ENCODE measurements at places on chromosomes 5 and 9.

GRCh38 chr5:138651767-138652117 is 76.5 kb upstream of the HSPA9 start:
- H3K36me3 ChIP-seq, result no peaks in the 10 kb centered on the region
- H3K27ac ChIP-seq, result no peak overlapping the region
- DNase-seq, result no peak
- peaks cover 23% of the 10 kb centered on the region for H3K4me1 ChIP-seq

DNA sequence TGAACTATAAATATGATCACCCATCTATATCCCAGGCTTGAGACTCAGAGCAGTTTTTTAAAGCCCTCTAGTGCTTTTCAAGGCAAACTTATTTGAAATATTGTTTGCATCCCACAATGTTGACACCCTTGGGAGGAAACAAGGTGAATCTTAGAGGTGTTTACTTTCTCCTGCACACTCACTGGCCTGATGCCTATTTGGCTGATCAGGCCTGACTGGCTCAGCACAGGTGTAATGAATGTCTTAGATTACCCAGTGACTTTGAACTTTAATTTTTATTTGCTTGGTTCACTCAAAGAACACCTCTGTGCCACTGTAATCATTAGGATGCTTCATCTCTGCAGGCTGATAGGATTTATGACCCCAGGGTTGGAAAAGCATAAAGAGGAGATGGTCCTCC is 158.3 kb downstream of the KCTD16 start:
- no peak overlapping the region for H3K4me3 ChIP-seq
- H3K27ac ChIP-seq, result no peak overlapping the region
- DNase-seq, result no peak

DNA sequence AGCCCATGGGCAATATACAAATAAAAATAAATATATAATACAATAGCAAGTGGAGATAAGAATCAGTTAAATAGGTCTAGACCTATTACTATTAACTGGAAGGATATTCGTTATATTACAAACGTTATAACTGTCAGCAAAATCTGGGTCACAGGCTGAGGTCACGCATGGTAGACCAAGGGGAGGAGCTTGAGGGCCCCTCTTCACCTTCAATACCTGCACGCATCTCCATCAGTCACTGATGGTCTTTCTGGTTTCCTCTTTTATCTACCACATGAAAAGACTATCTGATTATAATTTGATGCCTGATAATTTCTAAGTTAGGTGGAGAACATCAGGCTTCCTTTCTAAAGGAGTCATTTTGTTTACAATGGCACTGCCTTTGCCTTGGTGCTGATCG is 43.2 kb downstream of the MAT2B start:
- peak overlapping the region; percentile 26 for H3K27ac ChIP-seq
- no peak overlapping the region for H3K4me3 ChIP-seq
- H3K36me3 ChIP-seq, result no peaks in the 10 kb centered on the region
- no peak for DNase-seq

DNA sequence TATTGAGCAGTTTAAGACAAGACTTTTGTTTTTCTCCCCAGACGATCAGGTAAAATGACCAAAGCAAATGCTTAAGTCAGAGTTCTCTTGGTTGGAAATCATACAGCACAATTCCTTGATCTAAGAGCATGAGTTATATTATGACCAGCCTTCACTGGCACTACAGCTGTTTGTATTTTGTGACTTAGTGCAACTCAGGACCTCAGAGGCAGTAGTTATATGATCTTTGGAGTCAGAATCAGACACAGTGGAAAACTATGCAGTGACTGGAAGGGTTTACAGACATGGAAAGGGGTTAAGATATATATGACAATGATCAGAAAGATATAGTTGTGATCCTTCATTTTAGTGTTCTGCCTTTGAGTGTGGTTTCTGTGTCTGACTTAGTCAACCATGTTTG is 24.3 kb downstream of the RAD23B start:
- no peaks in the 10 kb centered on the region for H3K27me3 ChIP-seq
- peak overlapping the region; percentile 61 for H3K27ac ChIP-seq
- H3K36me3 ChIP-seq, result peaks cover 31% of the 10 kb centered on the region
- peaks cover 49% of the 10 kb centered on the region for H3K4me1 ChIP-seq
- no peak overlapping the region for H3K4me3 ChIP-seq
- DNase-seq, result no peak

DNA sequence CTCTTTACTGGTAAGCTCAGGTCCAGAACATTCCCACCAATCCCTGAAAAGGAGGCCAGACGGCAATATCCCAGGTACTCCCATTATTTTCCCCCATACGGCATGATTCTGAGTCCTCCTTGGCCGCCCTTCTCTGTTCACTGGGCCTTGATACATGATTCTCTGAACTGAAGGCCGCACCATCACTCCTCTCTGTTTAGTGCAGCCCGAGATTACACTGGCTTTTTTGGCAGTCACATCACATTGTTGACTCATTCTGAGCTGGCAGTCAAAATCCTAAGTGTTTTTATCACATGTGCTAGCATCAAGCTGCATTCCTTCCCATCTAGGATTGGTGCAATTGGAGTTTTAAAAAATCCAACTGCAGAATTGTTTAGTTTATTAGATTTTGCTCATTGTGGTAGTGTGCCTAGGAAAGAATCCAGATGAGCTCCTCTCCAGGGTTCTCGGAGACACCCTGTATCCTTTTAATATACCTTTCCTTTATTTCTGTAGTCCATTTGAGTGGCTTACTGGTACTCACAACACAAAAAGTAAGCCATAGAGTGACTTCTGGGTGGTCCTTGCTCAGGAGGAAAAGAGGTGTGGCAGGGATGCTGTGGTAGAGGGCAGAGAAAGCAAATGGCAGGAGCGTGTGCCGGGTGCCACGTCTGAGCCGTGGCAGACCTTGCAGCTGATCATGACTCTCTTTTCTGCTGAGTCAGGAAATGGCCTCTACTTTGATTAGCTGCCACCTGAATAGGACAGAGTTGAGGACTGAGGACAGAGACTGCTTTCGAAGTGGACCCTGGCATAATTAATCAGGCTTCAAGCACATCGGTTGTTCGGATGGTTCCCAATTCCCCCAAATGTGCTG is 121.1 kb upstream of the IL12B start:
- H3K27me3 ChIP-seq, result peaks cover 5% of the 10 kb centered on the region
- no peak overlapping the region for H3K4me3 ChIP-seq
- no peak overlapping the region for H3K27ac ChIP-seq
- no peak for DNase-seq
- H3K36me3 ChIP-seq, result no peaks in the 10 kb centered on the region
- no peaks in the 10 kb centered on the region for H3K4me1 ChIP-seq

DNA sequence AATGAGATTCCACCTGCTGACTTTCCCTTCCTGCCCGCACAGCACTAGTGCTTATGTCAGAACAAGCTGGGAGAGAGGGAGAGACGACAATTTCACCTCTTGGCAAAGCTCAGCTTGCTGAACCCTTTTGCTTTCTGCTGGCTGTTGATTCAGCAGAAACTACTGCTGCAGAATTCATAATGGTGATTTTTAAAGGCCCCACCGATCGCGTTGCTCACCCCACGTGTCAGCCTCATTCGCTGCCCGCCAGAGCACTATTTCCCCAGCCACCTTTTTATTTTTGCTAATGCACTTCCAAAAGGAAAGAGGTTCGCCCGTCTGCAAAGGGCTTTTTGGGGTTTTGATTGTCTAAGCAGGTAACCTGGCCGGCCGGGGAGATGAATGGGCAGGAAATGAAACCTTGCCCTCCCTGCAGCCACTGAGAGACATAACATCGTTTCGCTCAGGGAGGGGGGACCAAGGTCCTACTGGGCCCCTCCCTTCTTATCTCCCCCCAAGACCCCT is 1.3 kb downstream of the PPP2R2B start:
- no peak for DNase-seq
- peak overlapping the region; percentile 86 for H3K4me3 ChIP-seq
- H3K27me3 ChIP-seq, result peaks cover 11% of the 10 kb centered on the region
- no peaks in the 10 kb centered on the region for H3K36me3 ChIP-seq
- H3K27ac ChIP-seq, result no peak overlapping the region

DNA sequence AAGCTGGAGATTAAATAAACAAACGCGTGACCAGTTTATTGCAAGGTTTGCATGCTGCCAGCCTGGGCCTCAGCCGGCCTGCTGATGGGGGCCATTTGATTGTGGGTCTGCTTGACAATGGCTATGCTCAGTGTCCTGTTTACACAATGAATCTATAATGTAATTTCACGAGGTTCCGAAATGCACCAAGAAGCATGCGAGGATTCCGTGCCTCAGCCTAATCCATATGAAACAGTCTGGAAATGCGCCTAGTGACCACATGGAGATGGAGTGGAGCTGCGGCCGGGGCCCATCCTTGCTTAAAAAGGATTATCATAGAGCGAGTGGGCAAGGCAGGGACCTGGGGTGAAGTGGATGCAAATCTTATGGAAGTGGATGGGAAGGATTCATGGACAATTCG is 382.4 kb downstream of the CDK5RAP2 start:
- H3K4me3 ChIP-seq, result no peak overlapping the region
- no peaks in the 10 kb centered on the region for H3K27me3 ChIP-seq
- DNase-seq, result no peak

GRCh38 chr5:123709422-123709821 is 197.4 kb downstream of the CSNK1G3 start:
- H3K36me3 ChIP-seq, result no peaks in the 10 kb centered on the region
- no peaks in the 10 kb centered on the region for H3K4me1 ChIP-seq
- DNase-seq, result no peak
- H3K4me3 ChIP-seq, result no peak overlapping the region
- peaks cover 7% of the 10 kb centered on the region for H3K27me3 ChIP-seq

DNA sequence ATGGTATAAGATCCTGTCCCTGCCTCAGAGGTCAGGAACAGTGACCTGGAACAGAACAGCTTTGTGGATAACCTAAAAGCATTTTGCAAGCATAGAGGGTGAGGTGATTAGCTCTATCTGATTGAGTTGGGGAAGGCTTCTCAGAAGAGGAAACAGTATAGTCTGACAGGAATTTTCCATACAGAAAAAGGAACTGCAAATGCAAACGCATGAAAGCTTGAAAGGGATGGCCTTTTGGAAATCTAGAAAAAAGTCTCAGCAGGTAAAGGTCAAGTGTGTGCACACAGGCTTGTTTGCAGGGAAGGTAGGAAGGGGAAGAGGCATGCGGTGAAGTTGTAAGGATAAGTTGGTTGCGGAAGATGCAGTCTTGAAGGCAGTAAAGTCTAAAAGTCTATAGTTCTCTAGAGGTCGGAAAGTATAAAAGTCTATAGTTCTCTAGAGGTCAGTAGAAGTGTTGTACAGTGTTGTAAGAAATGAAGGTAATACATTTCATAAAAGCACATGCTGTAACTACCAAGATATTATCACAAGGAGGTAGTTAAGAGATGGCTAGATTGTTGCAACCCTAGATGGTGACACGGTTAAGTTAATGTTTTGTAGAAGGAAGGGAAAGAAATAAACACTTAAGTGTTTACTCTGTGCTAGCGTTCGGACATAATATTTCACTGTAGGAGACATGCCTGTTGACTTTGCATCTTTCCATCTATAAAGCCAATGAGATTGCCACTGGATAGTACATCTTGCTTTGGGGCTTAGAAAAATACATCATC is 16.7 kb upstream of the HSPB3 start:
- H3K36me3 ChIP-seq, result no peaks in the 10 kb centered on the region
- no peak for DNase-seq
- no peak overlapping the region for H3K4me3 ChIP-seq
- peaks cover 16% of the 10 kb centered on the region for H3K4me1 ChIP-seq

DNA sequence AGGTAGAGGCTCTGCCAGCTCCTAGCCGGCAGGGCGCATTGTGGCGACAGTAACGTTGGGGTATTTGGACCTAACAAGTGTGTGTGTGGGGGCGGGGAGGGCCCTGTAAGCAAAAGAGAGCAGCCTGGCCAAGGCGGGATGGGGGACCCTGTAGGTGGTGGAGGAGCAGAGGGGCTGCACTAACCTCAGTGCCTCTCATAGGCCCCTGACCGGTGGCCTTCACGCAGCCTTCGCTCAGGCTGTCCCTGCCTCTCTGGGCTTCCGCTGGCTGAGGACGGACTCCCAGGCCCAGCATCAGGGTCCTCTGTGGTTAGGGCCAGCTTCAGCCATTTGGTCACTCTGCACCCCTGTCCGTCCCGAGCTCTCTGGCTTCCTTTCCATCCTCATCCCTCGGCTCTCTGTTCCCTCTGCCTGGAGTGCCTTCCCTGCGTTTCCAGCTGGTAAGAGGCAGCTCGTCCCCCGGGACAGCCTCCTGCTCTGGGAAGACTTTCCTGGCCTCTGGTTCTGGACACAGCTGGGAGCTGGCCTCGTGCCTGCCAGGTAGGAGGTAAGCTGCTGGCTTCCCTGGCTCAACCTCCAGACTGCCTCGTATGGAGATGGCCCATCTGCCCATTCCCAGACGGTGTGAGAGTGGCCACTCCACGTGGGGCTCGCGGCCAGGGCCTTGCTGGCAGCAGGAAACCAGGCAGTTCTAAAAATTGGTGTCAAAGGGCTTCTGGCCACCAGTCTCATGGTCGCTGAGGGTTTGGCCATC is 39.3 kb upstream of the PHYKPL start:
- no peak overlapping the region for H3K27ac ChIP-seq
- DNase-seq, result no peak
- H3K36me3 ChIP-seq, result no peaks in the 10 kb centered on the region
- no peaks in the 10 kb centered on the region for H3K27me3 ChIP-seq
- H3K4me1 ChIP-seq, result no peaks in the 10 kb centered on the region

- no peak overlapping the region for H3K27ac ChIP-seq
- no peak overlapping the region for H3K4me3 ChIP-seq
- no peak for DNase-seq
- no peaks in the 10 kb centered on the region for H3K4me1 ChIP-seq
- H3K27me3 ChIP-seq, result no peaks in the 10 kb centered on the region
- H3K36me3 ChIP-seq, result no peaks in the 10 kb centered on the region
These were observed 316.1 kb downstream of the TLE1 start for GRCh38 chr9:81373294-81373693.

DNA sequence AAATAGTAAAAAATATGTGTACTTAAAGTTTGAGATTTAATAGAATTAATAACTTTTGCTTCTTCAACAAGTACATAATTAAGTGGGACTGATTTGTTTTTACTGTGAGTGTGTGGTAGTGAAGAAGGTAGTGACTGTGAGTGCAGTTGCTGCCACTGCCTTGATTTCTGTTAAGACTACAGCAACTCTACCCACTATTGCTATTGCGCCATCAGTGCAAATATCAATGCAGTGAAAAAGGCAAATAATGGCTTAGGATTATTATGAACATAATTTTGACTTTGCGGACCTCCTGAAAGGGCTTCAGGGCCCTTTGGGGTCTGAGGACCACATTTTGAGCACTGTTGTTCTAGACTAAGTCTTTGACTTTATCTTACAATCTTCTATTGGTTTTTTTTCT is 112.0 kb upstream of the PITX1 start:
- H3K36me3 ChIP-seq, result no peaks in the 10 kb centered on the region
- H3K27ac ChIP-seq, result no peak overlapping the region
- no peaks in the 10 kb centered on the region for H3K4me1 ChIP-seq
- no peak for DNase-seq
- H3K27me3 ChIP-seq, result no peaks in the 10 kb centered on the region

DNA sequence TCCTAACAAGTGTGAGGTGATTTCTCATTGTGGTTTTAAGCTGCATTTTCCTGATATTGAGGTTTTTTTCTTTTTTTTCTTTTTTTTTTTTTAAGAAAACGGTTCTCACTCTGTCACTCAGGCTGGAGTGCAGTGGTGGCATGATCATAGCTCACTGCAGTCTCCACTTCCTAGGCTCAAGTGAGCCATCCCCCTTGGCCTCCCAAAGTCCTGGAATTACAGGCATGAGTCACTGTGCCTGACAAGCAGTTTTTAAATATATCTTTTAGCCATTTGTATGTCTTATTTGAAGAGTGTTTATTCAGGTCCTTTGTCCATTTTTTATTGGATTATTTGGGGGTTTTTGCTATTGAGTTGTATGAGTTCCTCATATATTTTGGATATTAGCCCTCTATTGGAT is 53.8 kb downstream of the GCNT1 start:
- no peak overlapping the region for H3K4me3 ChIP-seq
- H3K4me1 ChIP-seq, result no peaks in the 10 kb centered on the region
- H3K36me3 ChIP-seq, result peaks cover 2% of the 10 kb centered on the region
- DNase-seq, result no peak
- no peak overlapping the region for H3K27ac ChIP-seq
